ENCODE measurements at places on chromosomes 5 and 9. TPM values are rescaled to one million over a fixed set of nuclear protein-coding genes. Genes with fewer than 3 reads are reported as not detected.

- no peak overlapping the region for H3K4me3 ChIP-seq
- no peak for DNase-seq
- H3K27ac ChIP-seq, result no peak overlapping the region
- H3K4me1 ChIP-seq, result no peaks in the 10 kb centered on the region
- H3K27me3 ChIP-seq, result no peaks in the 10 kb centered on the region
Measured at GRCh38 chr5:61018062-61018461, 73.1 kb downstream of the NDUFAF2 start.

PCDHGB5 gene
- 24.5 TPM for total RNA-seq

GRCh38 chr9:115327436-115328122 is 209.6 kb upstream of the TNC start:
- no peaks in the 10 kb centered on the region for H3K27me3 ChIP-seq
- peak; percentile 23 for DNase-seq
- H3K4me3 ChIP-seq, result no peak overlapping the region
- H3K36me3 ChIP-seq, result no peaks in the 10 kb centered on the region
- H3K27ac ChIP-seq, result no peak overlapping the region

DNA sequence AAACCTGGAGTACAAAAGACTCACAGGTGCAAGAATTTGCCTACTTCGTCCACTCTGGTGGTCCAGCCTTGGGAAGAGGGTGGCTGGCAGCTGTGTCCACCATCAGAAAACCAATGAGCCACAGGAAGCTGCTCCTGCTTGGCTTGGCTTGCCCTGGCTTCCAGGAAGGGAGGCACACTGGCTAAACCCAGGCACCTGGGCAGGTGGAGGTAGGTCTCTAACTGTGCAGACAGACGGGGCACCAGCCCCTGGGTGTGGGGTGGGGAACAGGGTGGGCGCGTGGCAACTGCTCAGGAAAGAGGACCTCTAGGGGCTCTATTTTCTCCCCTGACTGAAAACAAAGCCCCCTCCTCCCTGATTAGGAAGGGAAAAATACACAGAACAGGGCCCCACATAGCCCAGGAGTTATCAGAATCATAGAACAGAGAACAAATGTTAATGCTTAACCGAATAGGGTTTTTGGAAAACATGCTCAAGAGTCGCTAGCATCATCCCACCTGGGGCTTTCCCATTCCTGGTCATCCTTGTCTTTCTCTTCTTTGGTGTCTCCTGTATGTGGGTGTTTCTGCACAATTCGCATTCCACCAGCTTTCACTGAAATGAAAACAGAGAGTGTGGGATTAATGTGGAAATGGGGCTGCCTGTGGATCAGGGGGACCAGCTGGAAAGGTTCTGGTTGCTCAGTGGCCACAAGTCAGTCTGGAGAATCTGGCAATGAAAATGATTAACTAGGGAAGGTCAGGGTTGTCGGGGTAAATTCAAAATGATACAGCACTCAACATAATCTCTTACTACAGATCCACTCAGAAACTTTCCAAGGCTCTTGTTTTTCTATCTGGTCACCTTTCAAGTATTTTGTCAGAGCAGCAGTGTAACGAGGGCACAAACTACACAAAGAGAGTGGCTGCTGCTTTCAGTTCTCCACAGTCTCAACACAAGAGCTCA is 13.1 kb downstream of the DAP start:
- no peaks in the 10 kb centered on the region for H3K36me3 ChIP-seq
- no peak for DNase-seq
- H3K4me3 ChIP-seq, result no peak overlapping the region
- H3K27ac ChIP-seq, result no peak overlapping the region
- no peaks in the 10 kb centered on the region for H3K27me3 ChIP-seq

DNA sequence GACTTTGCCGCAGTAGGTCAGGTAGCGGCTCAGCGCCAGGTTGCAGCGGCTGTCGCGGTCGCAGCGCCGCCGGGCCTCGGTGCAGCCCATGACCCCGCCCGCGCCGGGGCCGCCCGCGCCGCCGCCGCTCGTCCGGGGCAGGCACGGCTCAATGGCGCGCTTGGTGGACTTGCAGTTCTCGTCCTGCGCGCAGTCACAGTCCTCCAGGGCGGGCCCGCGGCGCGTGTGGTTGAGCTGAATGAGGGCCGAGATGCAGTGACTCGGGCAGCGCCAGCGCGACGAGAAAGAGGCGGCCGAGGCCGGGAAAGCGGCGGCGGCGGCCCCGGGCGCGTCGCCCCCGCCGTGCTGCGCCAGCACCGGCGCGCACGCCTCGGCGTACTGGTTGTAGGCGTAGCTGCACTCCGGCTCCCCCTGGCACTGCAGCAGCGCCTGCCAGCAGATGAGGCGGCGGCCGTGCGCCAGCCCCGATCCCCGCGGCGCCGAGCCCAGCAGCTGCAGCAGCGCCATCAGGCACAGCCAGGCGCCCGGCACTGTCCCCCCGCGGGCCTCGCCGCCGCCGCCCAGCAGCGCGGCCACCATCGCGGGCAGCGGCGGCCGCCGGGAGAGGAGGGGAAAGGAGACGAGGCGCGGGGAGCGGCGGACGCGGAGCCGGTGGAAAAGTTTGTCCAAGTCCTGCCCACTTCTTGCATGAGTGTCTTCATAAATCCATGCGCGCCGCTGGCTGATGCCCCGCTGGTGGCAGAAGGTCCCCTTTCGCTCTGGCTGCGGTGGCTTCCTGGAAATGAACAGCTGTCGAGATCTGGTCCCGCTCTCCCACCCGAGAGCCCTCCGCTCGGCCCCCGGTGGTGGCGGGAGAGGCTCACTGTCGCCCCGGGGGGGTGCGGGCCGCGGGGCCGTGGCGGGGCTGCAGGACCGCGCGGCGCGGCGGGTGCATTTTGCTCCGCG is 833 bp downstream of the GAS1 start:
- H3K4me1 ChIP-seq, result peaks cover 7% of the 10 kb centered on the region
- H3K36me3 ChIP-seq, result no peaks in the 10 kb centered on the region
- no peaks in the 10 kb centered on the region for H3K27me3 ChIP-seq

CD274 gene
- total RNA-seq, result 0.82 TPM

DNA sequence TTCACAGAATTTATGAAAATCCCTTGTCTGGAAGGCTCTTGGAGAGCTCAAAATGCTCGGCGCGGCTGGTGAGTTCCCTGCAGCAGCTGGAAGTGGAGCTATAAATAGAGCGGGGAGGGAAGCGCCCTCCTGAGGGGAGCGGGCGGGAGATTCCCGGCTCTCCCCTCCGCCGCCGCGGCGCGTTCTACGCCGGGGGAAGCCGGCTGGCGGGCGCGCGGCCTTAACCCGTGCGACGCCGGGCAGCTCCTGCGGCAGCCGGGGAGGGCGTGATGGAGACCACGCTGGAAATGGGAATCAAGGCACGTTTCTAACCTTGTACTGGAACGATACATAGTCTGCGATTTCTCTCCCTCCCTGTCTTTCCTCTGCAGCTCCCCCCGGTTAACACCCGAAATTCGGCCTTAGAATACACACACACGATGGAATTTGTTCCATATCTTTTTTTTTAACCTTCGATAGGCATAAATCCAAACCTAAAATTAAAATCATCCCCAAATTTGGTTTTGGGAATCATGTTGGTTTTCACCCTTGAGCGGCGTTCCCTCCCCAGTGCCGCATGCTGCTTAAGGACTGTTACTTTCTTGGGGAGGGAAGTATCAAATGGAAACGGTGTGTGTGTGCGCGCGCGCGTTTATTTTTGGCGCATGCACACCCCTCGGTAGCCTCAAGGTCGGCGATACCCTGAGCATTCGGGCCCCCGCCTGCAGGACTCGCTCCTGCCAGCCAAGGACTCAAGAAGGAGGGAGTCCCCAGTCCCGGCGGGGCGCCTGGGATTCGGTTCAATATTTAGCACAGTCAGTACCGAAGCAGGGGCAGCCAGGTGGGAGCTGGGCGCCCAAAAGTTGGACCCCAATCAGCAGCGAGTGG is 306.3 kb upstream of the KCNN2 start:
- H3K27ac ChIP-seq, result no peak overlapping the region
- peak overlapping the region; percentile 32 for H3K4me3 ChIP-seq
- H3K27me3 ChIP-seq, result no peaks in the 10 kb centered on the region
- no peaks in the 10 kb centered on the region for H3K4me1 ChIP-seq

DNA sequence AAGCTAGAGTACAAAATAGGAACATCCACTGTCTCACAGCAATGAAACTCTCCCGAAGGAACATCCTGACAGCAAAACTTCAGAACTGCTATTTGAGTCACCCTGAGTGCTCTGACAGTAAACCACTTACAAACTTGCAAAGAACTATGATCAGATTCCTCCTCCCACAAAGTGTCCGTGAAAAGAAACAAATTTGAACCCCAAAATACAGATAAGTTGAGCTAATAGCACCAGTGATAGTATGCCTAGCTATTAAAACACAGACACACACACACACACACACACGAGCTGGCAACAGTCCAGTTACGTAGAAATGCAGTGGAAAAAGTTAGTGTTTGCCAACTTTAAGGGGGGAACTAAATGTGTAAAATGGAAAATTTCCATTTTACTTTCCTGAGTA is 3.1 kb upstream of the GLIS3 start:
- H3K4me3 ChIP-seq, result no peak overlapping the region
- H3K36me3 ChIP-seq, result no peaks in the 10 kb centered on the region
- no peaks in the 10 kb centered on the region for H3K27me3 ChIP-seq
- no peak for DNase-seq

- DNase-seq, result no peak
- no peaks in the 10 kb centered on the region for H3K36me3 ChIP-seq
- H3K4me1 ChIP-seq, result no peaks in the 10 kb centered on the region
- no peak overlapping the region for H3K27ac ChIP-seq
- H3K27me3 ChIP-seq, result no peaks in the 10 kb centered on the region
Measured at GRCh38 chr5:41878643-41879478, 8.6 kb upstream of the OXCT1 start.

GRCh38 chr9:4421847-4422246 is 68.4 kb upstream of the SLC1A1 start:
- no peaks in the 10 kb centered on the region for H3K27me3 ChIP-seq
- H3K36me3 ChIP-seq, result no peaks in the 10 kb centered on the region
- no peak overlapping the region for H3K27ac ChIP-seq

DNA sequence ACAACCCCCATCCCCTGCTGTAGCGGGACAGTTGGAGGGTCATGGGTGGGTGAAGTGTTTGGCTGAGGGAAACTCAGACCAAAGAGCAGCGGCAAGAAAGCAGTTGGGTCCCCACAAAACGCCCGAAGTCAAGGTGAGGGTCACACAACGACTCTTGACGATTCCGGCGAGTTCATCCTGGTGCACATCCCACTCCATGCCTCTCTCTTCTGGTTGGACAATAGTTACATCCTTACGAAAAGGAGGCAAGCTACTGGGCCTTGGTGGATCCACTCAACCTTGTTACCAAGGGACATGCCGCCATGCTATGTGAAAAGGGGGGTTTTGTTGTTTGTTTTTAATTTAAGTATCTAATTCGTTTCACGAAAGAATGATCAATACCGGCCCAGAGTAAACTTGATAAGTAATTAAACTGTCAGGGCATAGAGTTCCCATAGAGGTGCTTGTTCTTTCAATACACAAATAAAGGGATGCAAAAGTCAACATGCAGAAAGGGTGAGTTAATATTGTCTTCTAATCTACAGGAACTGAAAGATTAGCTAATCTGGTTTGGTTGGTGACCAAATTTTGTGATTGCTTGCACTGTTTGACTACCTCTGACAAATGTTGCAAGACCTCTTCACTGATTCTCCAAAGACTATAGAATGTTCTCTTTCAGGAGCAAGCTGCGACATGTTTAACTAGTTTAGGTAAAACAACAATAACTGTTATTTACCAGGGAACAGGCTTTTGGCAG is 732 bp upstream of the SMIM15 start:
- H3K27ac ChIP-seq, result peak overlapping the region; percentile 95
- peak; percentile 60 for DNase-seq
- H3K4me1 ChIP-seq, result no peaks in the 10 kb centered on the region
- H3K4me3 ChIP-seq, result peak overlapping the region; percentile 86
- H3K27me3 ChIP-seq, result no peaks in the 10 kb centered on the region
- no peaks in the 10 kb centered on the region for H3K36me3 ChIP-seq

ECSCR gene
- total RNA-seq, result 5.3 TPM

DNA sequence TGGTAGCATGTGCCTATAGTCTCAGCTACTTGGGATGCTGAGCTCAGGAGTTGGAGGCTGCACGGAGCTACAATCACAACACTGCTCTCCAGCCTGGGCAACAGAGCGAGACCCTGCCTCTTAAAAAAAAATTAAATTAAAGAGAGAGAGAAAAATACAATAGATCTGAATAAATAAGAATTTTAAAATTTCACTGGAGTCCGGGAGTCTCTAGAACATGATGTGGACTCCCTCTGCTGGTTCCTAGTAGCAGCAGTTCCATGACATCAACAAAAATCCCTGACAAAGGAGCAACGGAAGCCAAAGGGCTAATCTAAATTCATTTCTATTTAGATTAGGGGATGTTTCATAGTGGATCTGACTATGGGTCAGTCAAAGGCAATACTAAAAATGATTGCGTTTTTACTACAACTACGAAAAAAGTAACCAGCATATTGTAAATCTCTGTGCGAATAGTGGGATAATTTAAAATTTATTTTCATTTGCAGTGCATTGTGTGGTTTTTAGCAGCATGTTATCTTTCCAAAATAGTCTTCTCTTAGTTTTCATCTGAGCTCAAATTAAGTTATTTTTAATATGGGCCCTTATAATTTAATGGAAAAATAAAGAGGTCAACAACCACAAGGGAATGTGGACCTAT is 6.7 kb downstream of the INIP start:
- DNase-seq, result no peak
- H3K27me3 ChIP-seq, result no peaks in the 10 kb centered on the region
- no peaks in the 10 kb centered on the region for H3K36me3 ChIP-seq
- H3K4me3 ChIP-seq, result no peak overlapping the region
- no peaks in the 10 kb centered on the region for H3K4me1 ChIP-seq
- no peak overlapping the region for H3K27ac ChIP-seq

GRXCR2 gene
- total RNA-seq, result not detected

ASTN2 gene
- total RNA-seq, result 153 TPM

SAXO1 gene
- total RNA-seq, result 0.36 TPM

DNA sequence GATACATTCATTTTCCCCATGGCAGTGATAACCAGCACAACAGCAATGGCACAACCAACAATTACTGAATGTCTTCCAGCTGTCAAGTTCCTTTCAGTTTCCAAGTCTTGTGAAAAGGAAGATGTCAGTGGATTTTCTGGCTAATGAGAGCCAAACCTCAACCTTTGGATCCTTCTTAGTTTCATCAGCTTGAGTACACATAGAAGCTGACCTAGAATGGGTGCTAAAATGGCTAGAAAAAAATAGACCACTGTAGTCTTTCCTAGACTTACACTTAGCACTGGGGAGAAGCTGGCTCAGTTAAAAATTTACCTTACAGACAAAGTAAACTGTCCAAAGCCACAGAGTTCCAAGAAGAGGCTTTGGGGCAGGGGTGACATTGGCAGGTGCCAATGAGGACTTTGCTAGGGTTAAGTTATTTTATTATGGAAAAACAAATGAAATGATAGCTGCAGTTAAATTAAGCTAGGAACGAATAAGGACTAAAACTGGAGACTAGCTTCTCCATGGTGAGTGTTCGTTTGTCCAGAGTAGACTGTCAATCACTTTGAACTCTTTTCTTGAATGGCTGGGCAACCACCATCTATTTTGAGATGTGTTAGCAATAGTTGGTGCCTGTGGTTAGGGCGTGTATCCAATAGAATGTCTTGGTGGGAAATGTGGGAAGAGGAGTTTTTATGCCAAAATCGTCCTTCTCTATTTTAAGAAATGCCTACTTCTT is 25.9 kb upstream of the TXN start:
- no peaks in the 10 kb centered on the region for H3K4me1 ChIP-seq
- no peak overlapping the region for H3K4me3 ChIP-seq
- H3K27ac ChIP-seq, result no peak overlapping the region
- H3K27me3 ChIP-seq, result no peaks in the 10 kb centered on the region
- no peaks in the 10 kb centered on the region for H3K36me3 ChIP-seq

TEX48 gene
- total RNA-seq, result not detected

PRLR gene
- 1.1 TPM for total RNA-seq

Data from prostate gland (tissue), 2 donors.